ENCODE measurements at places on chromosomes 4 and X.

DNA sequence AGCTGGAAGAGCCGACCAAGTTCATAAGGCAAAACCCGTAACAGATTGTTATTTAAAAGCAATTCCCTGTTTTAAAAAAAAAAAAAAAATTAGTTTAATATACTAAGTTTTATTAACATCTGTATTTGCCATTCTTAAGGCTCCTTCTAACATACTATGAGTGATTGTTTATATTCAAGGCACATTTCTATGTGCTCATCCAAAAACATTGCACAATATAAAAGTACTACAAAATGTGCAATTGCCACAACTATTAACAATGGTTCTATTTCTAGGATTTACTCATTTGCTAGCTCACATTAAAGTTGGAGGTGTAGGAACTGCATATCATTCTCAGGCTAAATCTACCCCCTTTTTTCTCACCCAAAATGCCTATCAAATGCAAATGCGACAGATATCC lies 46.1 kb downstream of the CNOT6L start:
- DNase-seq: no peak

- DNase-seq: no peak
Observed at GRCh38 chrX:145292218-145292617, 44.9 kb downstream of the SPANXN1 start.

DNA sequence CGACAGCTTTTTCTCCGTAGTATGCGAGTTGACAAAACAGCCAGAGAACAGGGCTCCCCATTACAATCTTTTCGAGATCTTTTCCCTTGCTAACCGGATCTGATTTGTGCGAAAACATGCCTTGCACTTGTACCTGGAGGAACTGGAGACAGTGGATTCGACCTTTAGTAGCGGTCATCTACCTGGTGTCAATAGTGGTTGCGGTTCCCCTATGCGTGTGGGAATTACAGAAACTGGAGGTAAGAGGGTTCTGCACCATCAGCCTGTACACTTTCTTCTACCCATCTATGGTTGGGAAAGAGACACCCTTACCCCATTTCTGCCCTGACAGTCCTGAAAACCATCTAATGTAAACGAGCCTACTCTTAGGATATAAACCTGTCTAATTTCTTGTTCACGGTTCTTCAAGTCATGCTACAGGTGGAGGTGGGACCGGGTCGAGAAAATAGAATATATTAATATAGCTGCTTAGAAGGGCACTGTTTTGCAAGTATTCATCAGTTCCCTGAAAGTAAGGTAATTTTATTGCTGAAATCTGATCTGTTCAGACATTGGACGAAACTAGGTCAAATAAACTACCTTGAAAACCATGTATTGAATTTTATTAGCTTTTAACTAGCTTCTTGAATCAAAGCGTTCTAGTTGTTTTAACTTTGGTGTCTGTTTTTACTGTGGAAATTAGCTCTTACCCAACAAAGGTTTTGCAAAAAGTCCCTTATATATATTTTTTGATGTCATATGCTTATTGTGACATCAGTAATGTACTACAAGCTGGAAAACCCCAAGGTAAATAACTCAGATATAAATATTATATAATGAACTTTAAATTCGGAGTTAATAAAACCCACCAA lies 869 bp downstream of the TMEM184C start:
- no peak for DNase-seq

- DNase-seq: no peak
Observed at GRCh38 chr4:174564529-174564928, 42.2 kb upstream of the HPGD start.

GRCh38 chr4:150567070-150567469 lies 14.9 kb upstream of the MAB21L2 start:
- no peak for DNase-seq

DNA sequence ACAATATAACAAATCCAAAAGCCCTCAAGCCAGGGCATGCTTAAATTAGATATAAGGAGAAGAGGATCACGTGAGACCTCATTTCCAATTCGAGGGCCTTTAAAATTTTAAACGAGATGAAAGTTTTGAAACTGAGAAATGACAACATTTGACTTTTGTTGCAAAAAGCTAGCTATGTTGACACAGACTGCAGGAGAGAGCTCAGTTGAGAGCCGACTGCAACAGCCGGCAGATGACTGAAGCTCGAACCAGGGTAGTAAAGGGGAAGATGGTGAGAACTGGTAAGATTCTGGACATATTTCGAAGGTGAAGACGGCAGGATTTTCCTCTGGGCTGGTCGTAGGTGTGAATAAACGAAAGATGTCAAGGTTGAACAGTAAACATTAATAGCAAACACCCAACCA lies 773 bp downstream of the PRMT9 start:
- no peak for DNase-seq

DNA sequence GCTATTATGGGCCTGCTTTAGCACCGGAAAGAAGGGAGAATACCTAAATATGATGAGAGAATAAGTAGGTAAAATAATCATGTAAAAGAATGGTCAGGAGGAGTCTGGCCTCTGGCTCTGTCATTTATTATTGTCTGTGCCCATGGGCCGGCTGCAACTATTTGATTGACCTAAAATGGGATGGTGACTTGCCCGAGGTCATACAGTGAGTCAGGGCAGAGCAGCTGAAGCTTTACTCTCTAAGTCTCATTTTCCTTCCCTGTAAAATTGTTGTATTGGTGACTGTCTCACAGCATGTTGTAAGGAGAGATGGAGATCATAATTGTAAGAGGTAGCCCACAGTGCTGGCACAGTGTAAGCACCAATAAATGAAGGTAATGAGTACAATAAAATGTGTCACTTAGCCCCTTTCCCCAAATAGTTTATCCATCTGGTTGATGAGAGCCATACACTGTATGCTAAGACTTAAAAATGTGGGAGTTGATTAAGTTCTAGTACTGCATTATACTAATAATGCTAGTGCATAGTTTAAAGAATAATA lies 39.6 kb downstream of the RUFY3 start:
- DNase-seq: no peak

DNA sequence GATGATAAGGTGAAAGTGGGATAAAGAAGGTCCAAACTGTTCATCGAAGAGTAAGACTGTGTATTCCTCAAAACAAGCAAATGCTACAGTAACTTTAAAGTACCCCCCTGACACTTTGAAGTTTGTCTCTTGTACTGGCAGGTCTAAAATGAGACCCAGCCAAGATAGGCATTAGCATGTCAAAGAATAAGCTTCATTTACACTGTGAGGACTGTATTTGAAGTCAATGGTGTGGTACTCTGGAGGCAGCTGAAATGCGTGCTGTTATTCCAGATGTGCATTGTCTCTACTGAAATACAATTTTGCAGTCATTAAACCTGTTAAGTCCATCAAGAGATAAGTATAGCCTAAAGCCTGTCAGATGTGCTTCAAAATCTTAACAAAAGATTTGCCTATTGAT lies 288.9 kb upstream of the TECRL start:
- DNase-seq: no peak

- DNase-seq: no peak
Observed at GRCh38 chrX:132819711-132820264, 138.6 kb downstream of the HS6ST2 start.

DNA sequence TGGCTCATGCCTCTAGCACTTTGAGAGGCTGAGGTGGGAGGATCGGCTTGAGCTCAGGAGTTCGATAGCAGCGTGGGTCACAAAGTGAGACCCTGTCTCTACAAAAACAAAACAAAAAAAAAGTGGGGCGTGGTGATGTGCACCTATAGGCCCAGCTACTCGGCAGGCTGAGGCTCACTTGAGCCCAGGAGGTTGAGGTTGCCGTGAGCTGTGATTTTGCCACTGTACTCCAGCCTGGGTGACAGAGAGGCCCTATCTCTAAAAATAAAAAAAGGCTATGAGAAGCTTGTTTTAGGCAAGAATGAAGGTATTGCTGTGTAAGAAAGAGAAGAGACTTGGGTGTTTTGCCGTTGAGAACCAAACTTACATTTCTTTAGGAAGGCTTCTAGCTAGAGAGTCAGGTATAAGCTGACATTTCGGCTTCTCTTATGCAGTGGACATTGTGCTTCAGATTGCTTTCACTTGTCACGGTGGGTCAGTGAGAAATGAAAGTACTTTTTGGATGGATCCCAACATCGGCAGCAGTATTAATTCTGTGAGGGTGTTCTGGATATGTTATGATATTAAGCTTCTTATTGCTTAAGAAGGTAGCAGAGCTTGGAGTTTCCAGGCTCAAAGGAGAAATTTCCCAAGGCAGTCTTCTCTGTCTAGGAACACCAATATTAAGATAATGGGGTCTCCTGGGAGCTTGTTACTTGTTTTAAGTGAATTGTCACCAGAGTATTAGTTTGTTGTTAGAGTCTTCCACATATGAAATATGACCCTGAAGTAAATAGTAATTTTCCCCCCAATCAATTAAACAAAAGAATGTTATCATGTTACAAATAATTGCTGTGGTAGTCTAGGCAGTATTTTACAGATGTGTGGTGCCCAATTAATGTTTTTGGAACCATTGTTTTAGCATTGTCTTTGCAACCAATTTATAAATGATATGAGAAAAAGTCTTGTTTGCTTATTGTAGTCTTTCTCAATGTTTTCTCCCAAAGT lies 17.6 kb downstream of the TMEM131L start:
- no peak for DNase-seq

- DNase-seq: no peak
Observed at GRCh38 chr4:15600176-15600575, 55.0 kb downstream of the FBXL5 start.

GRCh38 chr4:10283761-10284160 lies 167.2 kb upstream of the WDR1 start:
- no peak for DNase-seq

DNA sequence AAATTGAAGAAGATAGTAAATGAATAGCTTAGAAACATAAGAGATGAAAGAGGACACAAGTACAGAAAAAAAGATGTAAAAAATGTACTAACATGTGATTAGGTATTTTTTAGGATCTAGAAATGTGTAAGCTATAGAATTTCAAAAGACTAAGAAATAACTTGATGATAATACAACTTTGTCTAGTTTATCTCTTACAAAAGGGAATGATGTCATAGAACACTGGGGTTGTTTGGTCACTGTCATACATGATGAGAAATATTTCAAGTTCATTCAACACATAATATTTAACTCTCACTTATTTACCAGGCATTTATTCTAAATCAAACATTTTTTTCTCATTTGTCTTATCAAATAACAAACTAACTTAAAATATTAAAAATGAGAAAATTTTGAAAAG lies 18.5 kb downstream of the STBD1 start:
- no peak for DNase-seq

- DNase-seq: no peak
Observed at GRCh38 chr4:26077756-26078155, 163.7 kb downstream of the SMIM20 start.

- no peak for DNase-seq
Observed at GRCh38 chr4:70902577-70903290, 565 bp downstream of the MOB1B start.

DNA sequence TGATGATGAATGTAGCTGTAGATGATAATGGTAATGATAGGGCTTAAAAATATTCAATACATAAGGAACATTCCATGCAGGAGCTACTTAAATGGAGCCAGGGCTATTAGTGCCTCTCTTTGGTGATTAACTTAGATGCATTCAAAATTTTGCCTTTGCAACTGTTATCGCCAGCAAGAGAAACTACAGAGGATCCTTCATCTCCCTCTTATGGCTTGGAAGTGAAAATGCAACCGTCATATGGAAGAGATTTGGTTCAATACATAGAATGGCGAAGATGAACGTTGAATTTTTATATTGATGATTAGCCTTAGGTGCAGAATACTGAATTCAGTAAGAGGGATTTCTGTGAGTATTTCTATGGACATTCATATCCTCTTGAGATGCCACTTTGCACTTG lies 134.5 kb upstream of the NLGN4X start:
- no peak for DNase-seq

DNA sequence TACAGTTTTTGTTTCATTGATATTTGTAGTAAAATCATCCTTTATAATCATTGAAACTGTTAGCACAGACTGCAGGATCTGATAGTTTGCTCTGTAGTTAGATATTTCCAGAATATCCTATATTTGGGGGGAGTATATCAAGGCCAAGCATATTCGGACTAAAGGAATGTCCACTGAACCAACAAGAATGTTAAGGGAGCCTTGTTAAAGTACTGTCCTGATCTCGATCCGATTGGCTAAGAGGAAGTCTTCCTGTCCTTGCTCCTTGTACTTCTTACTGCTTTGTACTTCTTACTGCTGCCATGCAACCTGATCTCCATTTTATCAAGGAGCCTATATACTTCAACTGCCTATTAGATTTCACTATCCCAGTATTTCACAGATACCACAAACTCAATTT lies 449.3 kb downstream of the RPA4 start:
- DNase-seq: no peak

DNA sequence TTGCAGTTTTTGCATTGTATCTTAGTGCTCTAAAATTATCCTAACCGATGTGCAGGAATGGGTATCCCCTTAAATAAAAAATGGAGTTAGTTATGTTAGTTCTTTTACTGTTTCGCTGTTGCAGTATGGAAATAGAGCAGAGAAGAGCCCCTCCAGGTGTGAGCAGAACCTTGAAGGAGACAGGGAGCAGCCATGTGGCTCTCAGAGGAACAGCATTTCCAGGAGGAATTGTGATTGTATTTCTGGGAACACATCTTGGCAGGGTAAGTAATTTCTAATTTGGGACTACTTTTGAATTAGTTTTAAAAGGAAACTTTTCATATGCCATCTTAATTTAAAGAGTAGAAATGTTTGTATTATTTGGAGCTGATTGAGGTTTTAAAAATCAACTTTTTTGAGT lies 5.3 kb upstream of the CCDC158 start:
- no peak for DNase-seq

- no peak for DNase-seq
Observed at GRCh38 chr4:96317891-96318290, 478.0 kb downstream of the PDHA2 start.

DNA sequence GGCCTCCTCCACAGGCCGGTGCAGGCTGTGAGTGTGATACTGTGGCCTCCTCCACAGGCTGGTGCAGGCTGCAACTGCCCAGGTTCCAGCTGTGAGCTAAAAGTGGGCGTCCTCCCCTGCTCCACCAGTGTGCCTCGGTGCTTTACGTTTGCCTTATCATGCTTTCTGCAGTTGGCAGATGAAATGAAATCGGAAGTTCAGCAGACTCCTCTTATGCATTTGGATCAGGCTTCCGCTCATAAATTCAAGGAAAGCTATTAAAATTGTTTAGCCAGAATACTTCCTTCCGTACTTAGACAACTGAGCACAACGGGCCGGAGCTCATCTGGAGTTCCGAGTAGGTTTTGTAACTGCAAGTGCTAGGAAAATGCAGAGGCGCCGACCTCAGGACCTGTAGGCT lies 12.0 kb downstream of the CYP4V2 start:
- no peak for DNase-seq

GRCh38 chr4:123443401-123444289 lies 47.0 kb downstream of the SPRY1 start:
- DNase-seq: no peak

GRCh38 chr4:112316360-112316759 lies 19.2 kb downstream of the ALPK1 start:
- no peak for DNase-seq
